Stimulated activated CD4-positive, alpha-beta T cell treated with anti-CD3 and anti-CD28 coated beads, TNF-alpha, amount 100 ng/mL, for 24 hours (primary cell): ENCODE measurements at places on chromosomes 4 and X.

DNA sequence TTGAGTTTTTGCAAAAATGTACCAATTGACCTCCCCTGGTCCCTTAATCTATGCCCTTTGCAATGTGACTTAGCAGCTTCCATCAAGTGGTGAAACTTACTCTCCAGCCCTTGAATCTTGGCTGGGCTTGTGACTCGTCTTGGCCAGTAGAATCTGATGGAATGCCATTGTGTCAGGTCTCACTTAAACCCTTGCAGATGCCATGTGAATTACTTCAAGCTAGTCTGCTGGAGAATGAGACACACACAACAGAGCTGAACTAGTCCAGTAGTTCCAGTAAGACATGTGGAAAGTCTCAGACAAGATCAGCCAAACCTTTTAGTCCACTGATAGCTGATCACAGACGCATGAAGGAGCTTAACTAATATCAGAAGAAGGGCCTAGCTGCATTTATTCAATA, 567.8 kb upstream of the CPEB2 start:
- DNase-seq = no peak

DNA sequence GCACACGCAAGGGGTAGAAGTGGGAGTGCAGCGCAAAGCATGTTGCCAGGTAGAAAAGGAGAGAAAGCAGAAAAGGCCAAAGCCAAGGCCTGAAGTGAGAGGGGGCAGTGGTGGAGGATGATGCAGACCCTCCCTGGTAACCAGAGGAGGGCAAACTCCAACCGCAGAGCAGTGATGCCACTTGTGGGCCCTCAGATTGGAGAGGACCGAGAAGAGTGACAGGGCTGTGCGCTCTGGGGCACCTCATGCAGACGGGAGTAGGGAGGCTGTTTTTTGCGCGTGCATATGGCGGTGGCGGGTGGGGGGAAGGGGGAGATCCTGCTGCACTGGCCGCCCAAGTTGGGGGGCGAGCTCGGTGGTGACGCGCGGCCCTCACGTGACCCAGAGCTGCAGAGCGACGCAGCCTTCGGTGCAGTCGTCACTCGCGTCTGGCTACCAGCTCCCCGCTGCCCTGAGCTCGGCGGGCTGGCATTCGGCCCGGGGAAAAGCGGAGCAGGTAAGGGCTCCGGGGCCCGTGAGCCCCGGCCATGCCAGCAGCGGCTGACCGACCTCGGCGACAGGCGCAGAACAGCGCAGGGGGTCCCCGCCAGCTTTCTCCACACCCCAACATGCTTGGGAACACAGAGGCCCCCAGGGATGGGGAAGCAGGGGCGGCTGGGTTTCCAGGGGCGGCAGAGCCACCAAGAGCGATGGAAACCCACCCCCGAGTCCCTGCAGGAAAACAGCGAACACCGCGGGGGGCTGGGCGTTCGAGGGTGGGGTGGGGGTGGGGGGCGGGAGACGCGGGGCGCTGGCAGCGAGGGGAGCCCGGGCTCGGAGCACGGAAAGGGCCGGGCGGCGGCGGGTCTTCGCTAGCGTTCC, at the start of gene BEX3:
Gene BEX3, plus strand, starts transcription at position 421 of the 861 bp plus-strand sequence. CDS start 984 bp downstream, outside the sequence.
- no peak for DNase-seq

DNA sequence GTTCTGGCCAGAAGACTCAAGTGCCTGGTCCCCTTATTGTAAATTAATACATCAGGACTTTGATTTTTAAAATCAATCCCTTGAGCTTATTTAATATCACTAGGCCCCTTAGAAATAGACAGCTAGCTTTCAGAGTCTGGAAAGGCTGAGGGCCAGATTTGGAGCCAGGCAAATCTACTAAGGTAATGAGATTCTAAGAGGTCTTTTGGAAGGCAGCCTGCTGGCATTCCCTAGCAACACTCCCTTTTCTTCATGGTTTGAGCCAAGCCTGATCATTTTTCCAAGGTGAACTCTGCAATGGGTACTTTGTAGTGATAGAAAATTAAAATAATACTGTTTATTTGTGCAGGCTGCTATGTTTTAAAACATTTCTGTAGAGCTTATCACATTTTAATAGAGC, 378.5 kb downstream of the FAT4 start:
- no peak for DNase-seq

DNA sequence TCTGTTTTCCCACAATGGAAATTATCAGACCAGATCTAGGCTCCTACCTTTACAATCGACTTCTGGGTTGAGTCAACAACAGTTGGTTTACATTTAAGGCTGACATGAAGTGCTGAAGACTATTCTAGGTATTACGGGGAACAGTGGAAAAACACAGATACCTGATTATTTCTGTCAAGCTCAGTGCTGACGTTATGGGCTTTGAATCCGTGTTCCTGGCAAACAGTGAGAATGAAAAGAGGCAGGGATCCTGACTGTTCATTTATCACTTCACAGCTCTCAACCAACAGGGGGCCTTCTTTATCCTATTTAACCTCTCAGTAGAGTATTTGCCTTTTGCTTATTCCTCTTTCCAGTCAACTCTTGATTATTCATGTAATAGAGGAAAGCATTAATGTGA, 43.1 kb downstream of the TMEM164 start:
- no peak for DNase-seq

DNA sequence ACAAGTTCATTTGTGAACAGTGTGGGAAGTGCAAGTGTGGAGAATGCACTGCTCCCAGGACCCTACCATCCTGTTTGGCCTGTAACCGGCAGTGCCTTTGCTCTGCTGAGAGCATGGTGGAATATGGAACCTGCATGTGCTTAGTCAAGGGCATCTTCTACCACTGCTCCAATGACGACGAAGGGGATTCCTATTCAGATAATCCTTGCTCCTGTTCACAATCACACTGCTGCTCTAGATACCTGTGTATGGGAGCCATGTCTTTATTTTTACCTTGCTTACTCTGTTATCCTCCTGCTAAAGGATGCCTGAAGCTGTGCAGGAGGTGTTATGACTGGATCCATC, 5.5 kb downstream of the SPRY1 start:
- DNase-seq = no peak

DNA sequence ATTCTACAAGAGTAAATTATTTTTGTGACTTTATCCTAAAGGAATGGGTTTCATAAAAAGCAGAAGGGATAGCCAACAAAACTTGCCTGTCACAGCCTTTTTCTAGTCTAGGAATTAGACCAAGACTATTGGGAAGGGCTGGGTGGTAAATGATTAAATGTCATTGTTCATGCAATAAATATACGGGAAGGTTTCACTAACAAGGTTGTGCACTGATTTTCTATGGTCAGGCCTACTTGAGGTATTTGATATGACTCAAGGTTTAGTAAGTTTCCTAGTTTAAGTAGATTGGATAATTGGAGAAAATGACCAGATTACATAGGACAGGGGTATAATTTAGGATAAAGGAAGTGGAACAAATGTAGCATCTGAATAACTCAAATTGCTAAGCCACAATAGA, 249.1 kb upstream of the BMP3 start:
- DNase-seq = no peak

- no peak for DNase-seq
Observed at GRCh38 chr4:163665521-163666331, 171.2 kb downstream of the TMA16 start.
